Panc1 (cell line): ENCODE measurements at places on chromosomes 5 and 9. TPM values are rescaled to one million over a fixed set of nuclear protein-coding genes. Genes with fewer than 3 reads are reported as not detected.
A peak's percentile ranks its signal among the peaks of the same experiment; 100 is the strongest.

DNA sequence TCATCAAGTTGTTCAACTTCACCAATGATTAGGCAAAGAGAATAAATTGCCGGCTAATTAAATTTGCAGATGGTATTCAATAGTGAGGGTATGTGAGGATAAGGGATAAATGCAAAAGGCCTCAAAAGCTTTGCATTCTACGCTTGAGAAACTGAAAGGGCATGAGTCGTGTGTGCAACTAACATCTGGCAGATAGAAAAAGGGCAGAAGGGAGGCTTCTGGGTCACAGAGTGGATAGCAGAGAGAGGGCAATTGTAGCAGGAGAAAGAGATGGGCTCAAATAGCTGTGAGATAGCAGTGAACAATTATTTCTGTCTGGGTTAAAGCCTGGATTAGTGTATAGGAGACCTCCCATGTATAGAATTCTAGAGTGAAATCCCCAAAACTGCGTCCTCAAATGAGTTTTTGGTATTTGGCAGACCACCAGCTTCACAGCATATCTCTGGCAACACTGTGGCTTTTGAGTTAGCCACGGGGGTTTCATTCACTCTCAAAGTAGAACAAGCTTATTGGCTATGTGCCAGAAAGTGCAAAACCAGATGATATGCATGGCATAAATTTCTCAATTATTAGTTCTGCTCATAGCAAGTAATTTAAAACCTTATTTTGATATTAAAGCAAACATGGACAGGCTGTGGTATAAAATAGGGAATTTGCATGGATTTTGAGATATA lies 586.3 kb downstream of the BRINP1 start:
- DNase-seq = no peak

DNA sequence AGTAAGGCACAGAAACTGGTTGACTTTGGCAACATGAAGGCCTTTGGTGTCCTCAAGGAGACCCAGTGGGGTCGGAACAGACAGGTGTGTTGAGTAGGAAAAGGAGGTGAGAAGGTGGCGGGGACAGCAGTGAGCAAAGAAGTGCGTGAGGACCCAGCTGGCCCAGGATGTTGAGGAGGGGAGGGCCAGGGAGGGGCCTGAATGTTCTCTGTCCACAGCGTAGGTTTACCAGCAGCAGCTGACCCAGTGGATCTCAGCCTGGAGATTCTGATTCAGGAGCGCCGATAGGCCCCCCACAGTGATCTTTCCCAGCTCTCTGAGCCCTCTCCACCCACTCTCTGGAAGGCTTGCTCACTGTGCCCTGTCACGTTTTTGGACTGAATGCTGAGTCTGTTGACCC lies 88.5 kb downstream of the DAB2IP start:
- no peak for DNase-seq

GFI1B gene
- total RNA-seq = 0.08 TPM

DNA sequence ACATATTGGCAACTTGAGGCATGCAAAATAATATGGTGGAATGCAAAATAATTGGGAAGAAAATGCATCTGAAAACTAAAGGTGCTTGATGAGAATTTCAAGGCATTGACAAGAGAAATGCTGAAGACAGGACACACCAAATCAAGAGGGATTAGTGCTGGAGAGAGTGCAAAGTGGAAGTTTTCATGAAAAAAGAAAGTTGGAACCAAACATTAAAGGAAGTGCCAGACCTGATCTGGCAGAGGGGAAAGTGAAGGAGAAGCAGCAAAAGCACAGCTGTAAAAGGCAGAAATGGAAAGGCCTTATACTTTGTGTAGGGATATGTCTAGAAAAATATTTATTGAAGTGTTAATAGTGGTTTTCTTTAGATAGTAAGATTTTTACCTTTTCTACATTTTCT lies 35.3 kb upstream of the FYB1 start:
- no peak for DNase-seq

PHF24 gene
- 0.08 TPM for total RNA-seq

SH3RF2 gene
- total RNA-seq = 23.1 TPM

DNA sequence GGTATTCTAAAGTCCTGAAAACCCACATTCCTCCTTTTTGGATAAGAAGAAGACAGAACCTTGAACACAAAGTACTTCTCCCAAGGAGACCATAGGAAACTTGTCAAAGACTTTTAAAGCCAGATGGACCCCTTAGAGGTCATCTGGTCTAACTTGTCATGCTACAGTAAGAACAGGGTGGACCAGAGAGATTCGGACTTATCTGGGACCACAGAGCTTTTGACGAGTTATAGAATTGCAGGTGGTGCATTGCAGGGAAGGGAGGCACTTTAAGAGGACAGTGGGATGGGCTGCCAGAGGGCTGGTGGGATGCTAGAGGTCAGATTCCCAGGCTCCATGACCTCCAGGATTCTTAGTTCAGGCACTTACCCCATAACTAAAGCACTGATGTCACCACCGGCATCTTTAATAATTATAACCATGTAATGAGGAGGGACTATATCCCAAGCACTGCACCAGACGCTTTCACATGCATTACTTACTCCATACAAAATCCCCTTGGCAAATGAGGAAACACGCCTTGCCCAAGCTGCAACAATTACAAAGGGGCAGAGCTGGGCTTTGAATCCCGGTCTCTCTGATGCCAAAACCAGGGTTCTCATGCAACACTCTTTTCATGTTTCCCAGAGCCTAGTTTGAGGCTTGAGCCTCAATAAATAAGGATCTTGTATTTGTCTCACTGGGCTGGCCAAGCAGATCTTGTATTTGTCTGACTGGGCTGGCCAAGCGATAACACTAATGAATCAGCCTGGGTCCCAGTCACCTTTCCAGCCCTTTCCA lies 12.8 kb upstream of the GPX3 start:
- no peak for DNase-seq

- no peak for DNase-seq
Measured at GRCh38 chr5:124034083-124034700, 522.2 kb downstream of the CSNK1G3 start.

DNA sequence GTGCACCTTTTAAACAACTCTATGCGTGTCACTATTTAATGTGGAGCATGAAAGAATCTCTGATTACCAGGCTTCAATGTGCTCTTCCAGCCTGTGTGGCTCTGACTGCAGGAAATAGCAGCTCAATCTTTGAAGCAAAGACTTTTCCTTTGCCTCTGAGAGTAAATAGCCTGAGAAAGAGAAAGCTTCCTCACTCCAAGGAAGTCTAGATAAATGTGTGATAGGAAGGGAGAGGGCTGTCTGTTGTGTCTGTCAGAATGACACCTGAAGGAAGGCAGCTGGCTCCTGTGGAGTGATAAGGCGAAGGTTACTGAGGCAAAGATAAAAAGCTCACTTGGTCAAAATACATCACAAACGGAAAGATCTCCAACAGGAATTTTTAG lies 205.3 kb upstream of the HAPLN1 start:
- DNase-seq = no peak

DNA sequence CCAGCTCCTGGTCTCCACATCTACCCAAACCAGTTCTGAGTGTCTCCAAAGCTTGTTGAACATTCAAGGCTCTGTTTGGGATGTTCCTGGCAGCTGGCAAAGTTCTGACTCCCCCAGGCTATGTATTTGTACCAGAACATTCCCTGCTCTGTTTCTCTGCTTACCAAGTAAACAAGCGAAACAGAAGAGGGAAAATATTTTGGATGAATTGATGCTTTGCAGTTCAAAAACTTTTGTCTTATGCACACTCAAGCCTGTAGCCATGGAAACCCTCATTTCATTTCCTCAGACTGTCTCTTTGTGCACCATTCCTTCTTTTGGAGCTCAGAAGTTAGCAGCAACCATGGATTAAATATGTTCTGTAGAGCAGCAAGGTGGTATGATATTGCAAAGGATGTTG lies 145.8 kb downstream of the ACTL7B start:
- no peak for DNase-seq

DNA sequence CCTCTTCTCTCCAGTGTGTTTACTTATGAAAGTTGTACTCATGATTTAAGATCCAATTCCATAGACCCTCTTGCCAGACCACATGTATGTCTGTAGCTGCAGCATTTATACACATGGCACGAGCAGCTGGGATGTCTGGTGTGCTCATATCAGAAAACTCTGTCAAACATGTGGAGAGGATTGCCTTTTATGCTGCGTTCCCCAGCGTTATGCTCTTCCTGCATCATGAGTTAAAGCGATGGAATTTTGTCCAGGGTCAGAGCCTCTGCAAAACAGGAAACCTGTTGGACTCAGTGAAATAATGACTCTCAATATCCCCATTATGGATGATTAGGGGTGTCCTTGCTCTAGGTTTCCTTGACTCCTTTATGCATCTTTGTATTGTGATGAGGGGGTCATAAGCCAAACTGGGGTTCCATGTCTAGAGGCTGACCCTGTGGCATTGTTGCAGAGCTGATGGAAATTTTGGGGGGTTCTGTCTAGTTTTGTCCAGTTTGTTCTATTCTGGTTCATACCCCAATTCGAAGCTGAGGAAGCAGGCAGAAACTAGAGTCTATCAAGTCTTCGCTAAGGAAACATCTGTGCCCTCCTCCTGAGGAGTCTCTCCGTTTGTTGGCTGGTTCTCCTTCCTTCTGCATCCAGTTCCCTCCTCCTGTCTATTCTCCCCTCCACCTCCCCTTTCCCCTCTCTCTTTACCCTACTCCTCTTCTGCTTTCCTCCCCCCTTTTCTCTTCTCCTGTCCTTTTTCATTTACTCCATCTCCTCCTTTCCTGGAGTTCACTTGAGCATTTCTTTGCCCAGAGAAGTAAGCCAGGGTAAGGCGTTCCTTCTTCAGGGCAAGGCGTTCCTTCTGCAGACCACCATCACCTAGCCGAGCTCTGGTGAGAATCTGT lies 252.8 kb downstream of the MAST4 start:
- no peak for DNase-seq

BTNL3 gene
- not detected for total RNA-seq

DNA sequence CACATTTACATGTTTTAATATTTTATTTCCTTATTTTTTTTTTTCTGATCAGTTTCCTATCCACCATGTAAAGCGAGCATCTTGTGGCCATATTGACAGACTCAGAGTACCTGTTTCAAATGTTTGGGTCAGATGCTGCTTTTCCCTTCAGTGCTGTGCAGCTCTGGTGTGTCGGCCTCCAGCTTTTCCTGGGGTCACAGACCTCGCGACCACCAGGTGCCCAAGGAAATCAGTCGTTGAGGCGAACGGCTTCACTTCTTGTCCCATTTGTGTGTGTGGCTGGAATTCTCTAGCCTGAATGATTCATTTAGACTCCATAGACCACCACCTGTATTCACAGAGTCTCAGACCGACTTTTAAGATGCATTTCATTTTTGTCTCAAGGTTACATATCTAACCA lies 166.9 kb upstream of the SPRY4 start:
- no peak for DNase-seq

DNA sequence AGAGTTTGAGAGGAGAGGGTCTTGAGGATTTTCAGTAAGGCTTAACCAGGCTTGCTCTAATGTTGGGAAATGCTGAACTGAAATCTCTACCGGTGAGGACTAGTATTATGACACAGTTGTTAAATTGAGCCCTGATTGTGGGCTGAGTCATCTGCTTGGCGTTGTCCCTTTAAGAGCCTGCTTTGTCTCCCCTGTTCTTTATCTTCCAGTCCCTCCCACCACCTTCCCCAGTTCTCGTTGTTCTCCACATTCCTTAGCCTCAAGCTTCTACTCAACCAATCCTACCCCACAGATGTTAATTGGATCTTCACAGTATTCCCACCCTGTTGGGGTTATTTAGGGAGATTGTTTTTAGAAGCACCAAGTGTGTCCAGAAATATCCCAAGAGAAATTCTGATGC lies 57.6 kb downstream of the ANKRD55 start:
- no peak for DNase-seq

GRCh38 chr9:101512116-101512515 lies 21.5 kb upstream of the RNF20 start:
- DNase-seq = no peak

GRCh38 chr9:23855873-23856604 lies 30.0 kb upstream of the ELAVL2 start:
- DNase-seq = no peak

DNA sequence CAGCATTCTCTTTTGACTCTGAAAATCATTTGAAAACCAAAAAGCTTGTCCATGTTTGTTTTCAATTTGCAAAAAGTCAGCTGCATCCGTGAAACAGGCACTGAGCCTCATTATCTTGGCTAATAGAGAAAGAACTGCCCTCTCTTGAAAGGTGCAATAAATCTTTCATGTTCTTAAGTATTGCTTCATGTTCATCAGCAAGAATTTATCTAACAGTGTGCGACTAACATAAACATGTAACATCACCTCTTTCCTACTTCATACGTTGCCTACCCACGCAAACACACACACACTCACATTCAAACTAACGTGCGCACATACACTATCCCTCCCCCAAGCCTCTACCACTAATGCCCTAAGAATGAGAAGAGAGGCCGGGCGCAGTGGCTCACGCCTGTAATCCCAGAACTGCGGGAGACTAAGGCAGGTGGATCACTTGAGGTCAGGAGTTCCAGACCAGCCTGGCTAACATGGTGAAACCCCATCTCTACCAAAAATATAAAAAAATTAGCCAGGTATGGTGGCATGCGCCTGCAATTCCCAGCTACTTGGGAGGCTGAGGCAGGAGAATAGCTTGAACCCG lies 629.7 kb upstream of the ZNF608 start:
- DNase-seq = no peak

DNA sequence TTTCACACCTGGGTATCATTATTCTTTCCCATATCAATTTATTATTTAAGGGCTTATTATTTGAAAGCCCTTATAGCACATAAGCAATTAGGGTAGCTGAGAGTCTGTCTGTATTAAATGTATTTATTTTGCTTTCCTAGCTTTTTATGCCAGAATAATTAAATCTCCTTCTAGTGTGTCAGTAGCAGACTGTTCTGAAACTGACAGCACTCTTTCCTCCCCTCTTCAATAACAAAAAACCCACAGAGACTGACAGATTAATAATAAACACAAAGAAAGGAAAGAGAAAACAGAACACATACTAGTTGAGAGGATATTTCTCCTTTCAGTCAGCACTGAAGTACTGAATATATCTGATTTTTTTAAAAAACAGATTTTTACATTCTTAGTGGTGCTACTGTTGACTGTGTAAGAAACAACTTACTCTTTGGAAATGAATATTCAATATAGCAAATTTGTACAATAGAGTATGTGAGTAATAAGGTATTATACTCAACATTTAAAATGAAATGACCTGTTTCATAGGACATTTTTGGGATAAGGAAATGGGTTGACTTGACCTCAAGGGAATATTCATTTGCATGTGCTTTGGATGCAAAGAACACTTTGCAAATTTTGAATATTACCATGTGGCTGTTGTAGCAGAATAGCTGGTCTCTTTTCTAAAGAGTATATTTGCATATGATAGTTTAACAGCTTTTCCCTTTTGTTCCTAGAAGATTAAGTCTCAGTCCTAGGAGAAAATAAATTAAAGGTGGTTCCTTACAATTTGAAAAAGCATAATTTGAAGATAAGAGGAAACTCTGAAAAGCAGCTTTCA lies 208.3 kb downstream of the SPATA31D1 start:
- no peak for DNase-seq

GDA gene
- total RNA-seq = 5.0 TPM

GRCh38 chr5:15834596-15835245 lies 334.7 kb downstream of the FBXL7 start:
- DNase-seq = peak; percentile 65

GRCh38 chr5:15105799-15106393 lies 234.3 kb upstream of the ANKH start:
- peak; percentile 41 for DNase-seq

- no peak for DNase-seq
Measured at GRCh38 chr5:14662721-14663260, 1.7 kb upstream of the OTULIN start.
